Keratinocyte (primary cell): ENCODE measurements at places on chromosomes 4 and X. TPM values are rescaled to one million over a fixed set of nuclear protein-coding genes. Genes with fewer than 3 reads are reported as not detected.

Gene CRMP1
- 0.01 to 0.03 TPM in 2 of 3 replicates, not detected in the other for polyA plus RNA-seq

Gene LEF1
- 1.1 to 1.5 TPM (median 1.5 TPM) in 3 replicates for polyA plus RNA-seq

Gene TENM3
- polyA plus RNA-seq = 17.0 to 20.9 TPM (median 18.8 TPM) in 3 replicates

Gene ANAPC10
- 22.1 to 34.3 TPM (median 29.5 TPM) in 3 replicates for polyA plus RNA-seq

Gene DCX
- polyA plus RNA-seq = not detected in 3 replicates

Gene BST1
- 0.58 to 1.2 TPM (median 1.1 TPM) in 3 replicates for polyA plus RNA-seq

Gene FREM3
- not detected in 3 replicates for polyA plus RNA-seq

Gene GABRE
- polyA plus RNA-seq = 14.6 to 47.9 TPM (median 34.1 TPM) in 3 replicates

Gene AFM
- 0.02 to 0.03 TPM in 2 of 3 replicates, not detected in the other for polyA plus RNA-seq

Gene TMSB15B
- polyA plus RNA-seq = 6.1 to 11.5 TPM (median 7.9 TPM) in 3 replicates

DNA sequence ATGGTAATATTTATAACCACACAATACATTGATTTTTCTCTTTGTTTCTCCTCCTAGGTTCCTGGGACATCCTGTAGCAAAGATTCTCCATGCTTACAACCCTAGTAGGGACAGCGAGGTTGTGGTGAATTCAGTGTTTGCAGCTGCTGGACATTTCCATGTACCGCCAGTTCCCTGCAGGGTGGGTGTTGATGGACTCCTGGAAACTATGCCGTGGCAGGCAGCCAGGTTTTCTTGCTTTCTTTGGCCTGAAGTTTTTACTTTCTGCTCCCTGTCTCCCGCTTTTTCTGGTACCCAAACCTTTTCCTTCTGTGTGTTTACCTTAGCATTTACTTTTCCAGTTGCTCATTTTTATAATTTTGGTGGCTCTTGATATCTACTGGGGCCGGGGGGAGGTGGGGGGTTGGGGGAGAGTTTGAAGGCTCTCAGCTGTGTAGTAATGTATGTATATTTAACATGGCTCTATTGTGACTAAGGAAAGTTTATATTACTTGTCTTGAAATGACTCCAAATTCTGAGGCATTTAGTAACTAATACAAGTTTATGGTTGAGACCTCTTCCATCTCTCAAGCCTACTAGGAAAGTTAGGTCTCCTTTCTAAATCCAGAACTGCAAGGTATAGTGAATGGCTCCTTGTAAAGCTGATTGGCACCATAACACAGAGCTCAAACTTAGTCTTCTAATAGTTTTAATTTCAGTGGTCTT lies 89.7 kb downstream of the TMEM131L start:
- DNase-seq = no peak

DNA sequence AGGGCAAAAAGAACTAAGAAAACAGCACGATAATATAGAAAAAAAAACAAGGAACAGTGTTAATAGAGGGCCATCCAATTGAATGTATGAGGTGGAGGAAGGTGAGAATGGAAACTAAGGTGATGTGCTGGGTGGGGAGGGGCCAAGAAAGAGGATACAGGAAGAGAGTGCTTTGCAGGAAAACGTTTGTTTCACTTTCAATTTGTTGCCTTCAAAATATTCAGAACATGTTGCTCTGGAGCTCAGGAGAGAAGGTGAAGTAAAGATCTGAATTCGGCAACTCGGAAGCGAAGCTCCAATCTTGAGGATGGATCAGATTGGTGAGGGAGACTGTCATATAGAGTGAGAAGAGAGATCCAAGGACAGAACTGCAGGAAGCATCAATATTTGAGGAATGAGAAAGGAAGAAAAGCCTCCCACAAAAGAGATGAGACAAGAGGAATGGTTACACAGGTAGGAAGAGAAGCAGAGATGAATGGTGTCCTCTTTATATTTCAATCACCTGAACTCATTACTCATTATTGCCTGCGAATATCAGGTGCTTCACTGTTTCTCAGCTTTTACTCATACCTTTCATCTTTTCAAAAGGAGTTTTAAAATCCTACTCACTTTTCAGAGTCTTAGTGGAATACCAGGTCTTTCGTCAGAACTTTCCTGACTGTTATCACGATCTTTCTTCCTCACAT lies 14.7 kb upstream of the SEC24D start:
- DNase-seq = no peak

GRCh38 chr4:157994863-157995262 lies 178.0 kb downstream of the GASK1B start:
- DNase-seq = no peak

- DNase-seq = no peak
Measured at GRCh38 chr4:79650217-79650616, 242.2 kb upstream of the GK2 start.

GRCh38 chr4:139619644-139620043 lies 46.0 kb upstream of the MGST2 start:
- no peak for DNase-seq

GRCh38 chr4:154686838-154687237 lies 57.0 kb upstream of the LRAT start:
- no peak for DNase-seq

GRCh38 chr4:94700298-94700697 lies 57.5 kb upstream of the BMPR1B start:
- DNase-seq = no peak

- DNase-seq = no peak
Measured at GRCh38 chrX:133550665-133551485, 135.6 kb upstream of the GPC4 start.

GRCh38 chr4:140637836-140638235 lies 69.1 kb upstream of the UCP1 start:
- no peak for DNase-seq

GRCh38 chr4:48470570-48470969 lies 12.6 kb upstream of the SLC10A4 start:
- no peak for DNase-seq

DNA sequence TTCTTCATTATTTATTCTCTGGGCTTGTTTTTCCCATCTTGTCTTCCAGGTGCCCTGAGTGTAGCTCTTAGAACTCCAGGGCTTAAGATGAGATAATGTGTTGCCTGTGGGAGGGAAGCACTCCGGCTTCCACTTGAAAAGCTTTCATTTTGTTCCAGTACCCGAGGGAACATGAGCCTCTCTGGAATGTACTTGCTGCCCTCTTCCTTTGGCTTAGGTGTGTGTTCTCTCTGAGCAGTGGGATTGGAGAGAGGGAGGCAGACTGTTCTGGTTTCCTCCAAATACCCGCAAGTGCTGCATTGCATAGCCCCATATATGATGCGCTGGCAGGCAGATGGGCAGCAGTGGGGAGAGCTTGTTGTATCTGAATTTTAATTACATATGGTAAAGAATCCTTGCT lies 861 bp upstream of the DTHD1 start:
- no peak for DNase-seq

DNA sequence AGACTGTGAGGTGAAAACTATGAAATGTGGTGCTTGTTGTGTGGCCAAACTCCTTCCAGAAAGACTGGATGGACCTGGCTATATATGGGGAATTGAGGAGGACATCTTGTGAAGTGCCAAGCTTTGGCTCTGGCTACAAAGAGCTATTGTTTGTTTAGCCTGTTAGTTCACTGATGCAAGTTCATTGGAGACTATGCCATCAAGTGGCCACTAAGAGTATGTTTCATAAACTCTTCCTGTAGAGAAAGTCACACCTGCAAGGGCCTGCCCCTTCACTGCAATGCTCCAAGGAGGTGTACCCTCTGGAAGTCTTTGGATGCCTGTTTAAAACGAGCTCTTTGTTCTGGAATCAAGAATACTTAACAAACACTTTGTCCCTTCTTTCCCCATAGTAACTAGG lies 382.0 kb downstream of the GABRG1 start:
- DNase-seq = no peak

GRCh38 chrX:9163214-9163709 lies 129.3 kb upstream of the FAM9B start:
- DNase-seq = no peak

DNA sequence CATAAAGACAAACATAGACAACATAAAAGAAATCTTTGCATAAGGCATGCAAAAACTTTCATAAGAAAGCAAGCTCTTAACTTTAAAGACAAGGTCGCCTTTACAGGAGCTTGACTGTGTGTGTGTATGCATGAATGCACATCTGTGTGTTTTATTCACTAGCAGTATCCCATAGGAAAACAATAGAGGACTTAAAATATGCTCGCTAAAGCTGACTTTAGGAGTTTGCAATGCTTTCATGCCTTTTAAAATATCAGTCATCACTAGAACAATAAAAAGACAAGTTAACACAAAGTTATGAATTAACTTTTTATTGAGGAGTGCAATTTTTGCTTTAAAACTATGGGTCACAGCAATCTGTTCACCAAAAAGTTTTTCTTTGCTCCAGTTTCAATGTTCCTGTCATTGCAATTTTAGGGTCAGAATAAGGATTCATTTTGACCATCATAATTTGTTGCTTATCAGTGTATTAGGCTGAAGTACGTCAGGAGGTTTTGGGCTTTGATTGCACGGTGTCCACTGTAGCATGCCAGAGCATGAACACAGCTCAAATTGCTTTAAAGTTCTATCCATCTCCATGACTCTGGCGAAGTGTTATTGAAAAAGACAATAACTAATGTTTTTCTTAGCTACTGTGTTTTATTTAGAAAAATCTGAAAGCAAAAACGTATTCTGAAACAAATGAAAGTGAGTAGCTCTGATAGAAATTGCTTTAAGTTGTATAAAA lies 36.9 kb downstream of the ANXA10 start:
- no peak for DNase-seq

DNA sequence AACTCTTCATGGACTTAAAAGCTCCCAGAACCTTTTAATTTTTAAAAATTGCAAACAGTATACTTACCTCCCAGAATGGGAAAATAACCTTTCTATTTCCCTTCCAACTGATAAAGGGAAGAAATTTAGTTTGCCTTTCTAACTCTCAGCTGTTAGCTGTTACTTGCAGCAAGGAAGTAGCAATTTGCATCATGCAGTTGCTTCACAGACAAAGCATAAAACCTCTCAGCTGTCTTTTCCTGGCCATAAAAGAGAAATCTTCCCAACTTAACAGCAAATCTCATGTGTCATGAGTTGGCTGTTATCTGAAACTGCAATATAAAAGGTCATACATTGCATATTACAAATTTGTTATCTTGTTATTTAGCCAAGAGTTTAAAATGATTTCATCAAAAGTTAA lies 18.4 kb downstream of the C4orf17 start:
- DNase-seq = no peak

DNA sequence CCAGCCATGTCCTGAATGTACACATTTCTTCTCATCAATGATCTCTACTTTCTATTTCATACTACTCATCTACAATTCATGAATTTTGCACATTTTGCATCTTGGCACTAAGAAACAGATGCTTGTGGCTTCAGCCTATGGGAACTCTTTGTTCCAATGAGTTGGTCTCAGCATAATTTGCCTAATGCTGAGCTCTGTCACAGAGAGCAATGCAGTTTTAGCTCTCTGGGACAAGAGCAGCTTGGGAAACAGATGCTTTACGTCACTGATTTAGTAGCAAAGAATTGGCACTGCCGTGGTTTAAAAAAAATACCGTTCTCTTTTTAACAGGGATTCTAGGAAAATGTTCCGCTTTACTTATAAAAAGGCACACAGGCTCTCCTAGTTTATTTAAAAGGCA lies 162.4 kb downstream of the WDFY3 start:
- no peak for DNase-seq

DNA sequence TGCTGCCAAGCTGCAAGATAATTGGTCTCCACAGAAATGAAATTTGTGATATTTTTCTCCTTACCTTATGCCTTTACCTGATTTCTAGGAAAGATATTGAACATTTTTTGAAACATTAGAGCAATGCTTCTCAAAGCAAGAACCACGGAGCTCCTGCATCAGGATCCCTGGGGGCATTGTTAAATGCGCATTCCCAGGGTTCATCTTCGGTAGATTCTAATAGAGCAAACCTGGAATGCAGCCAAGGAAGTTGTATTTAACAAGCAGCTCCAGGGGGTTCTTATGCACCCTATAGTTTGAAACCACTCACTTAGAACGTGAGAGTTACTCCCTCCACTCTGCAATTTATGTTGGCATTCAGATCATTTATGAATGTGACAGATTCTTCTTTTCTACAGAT lies 126.2 kb downstream of the SLC39A8 start:
- DNase-seq = no peak

DNA sequence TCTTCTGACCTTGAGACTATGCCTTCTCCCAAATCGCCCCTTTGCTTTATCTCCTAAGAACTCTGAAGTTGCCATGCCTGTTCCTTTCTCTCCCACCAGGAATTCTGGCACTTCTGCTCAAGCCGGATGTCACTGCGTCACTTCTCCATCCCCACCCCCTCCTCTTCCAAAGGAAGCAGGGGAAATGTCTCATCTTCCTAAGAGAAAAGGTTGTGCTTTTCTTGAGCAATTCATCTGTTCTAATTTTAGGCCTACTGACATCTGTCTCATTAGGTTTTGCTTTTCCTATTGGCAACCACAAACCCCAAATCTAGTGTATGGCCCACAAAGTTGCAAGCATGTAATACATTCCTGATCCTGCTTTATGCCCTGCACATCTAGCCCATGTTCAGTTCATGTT lies 163.1 kb upstream of the PLAC1 start:
- no peak for DNase-seq

GRCh38 chr4:87274803-87275202 lies 47.9 kb downstream of the HSD17B13 start:
- DNase-seq = no peak

DNA sequence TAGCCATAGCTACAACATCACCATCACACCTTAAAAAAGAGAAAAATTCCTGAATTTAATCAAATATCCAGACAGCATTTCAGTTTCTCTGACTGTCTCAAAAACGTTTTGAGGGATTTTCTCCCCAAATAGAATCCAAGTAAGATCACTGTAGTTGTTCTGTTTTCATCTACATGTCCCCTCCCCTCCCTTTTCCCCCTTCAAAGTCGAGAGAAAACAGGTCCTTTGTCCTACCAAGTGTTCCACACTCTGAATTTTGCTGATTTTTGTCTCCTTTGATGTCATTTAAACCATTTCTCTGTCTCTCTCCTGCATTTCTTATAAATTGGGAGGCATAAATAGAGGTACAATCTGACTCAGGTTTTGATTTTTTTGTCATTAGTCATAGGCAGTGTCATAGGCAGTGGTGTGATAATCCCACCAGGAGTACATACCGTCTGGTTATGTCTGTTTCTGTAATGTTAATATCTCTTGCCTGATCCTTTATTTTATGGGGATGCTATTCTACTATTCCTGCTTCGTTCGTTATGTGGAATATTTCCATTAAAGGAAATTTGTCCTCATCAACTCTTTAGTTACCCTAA lies 348.6 kb downstream of the PTTG2 start:
- no peak for DNase-seq

DNA sequence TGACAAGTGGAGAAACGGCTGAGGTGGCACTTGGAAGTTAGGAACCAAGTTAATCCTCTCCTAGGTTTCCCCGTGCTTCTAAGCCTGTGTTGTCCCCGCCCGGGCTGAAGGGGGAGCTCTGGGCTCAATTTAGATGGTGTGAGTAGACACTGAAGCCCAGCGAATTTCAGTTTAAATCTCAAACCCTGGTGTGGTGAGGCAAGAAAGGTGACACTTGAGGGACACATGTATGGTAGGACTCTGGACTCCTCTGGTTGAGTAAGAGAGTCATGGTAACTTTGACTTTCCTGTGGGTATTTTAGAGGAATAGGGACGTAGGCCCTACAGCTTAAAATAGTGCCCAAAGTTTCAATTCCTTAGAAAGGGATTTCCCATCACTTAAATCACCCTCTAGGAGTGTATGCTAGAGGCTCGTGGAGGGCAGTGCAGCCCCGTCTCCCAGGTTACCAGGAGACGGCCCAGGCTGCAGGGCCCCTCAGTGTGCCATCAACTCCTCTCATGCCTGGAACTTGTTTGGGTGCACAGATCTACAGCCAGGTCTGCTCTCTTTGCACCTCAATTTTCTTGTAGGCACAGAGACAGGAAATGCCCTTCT lies 24.0 kb downstream of the HAND2 start:
- DNase-seq = no peak
